ENCODE measurements at places on chromosomes 16 and 17.

DNA sequence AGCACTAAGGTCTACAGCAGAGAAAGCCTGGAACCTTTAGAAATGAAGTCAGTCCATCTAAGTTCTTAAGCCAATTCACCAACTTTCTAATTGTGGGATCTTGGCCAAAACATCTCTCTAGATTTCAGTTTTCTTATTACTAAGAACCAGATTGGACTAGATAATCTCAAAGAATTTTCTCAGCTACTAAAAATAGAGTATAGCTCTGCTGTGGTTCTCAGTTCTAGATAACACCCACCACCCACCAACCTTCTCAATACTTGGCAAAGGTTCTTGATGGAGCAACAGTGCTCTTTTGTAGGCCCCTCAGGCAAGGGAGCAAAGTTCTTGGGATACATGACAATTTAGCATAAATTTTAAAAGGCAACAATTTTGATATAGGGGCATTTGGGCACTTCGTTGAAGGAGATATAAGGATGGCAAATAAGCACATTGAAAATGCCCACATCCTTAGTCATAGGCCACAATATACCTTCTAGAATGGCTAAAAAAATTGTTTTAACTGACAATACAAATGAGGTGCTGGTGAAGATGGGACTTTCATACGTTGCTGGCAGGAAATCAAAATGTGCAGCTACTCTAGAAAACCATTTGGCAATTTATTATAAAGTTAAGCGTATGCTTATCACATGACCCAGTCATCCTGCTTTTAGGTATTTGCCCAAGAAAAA lies 74.4 kb upstream of the TMEM132E start:
- DNase-seq = no peak

- no peak for DNase-seq
These were observed at the start of gene HSPB9 for GRCh38 chr17:42122371-42123303. HSPB9 (plus strand) TSS chr17:42122804; CDS start chr17:42122851, 47 bp downstream.

DNA sequence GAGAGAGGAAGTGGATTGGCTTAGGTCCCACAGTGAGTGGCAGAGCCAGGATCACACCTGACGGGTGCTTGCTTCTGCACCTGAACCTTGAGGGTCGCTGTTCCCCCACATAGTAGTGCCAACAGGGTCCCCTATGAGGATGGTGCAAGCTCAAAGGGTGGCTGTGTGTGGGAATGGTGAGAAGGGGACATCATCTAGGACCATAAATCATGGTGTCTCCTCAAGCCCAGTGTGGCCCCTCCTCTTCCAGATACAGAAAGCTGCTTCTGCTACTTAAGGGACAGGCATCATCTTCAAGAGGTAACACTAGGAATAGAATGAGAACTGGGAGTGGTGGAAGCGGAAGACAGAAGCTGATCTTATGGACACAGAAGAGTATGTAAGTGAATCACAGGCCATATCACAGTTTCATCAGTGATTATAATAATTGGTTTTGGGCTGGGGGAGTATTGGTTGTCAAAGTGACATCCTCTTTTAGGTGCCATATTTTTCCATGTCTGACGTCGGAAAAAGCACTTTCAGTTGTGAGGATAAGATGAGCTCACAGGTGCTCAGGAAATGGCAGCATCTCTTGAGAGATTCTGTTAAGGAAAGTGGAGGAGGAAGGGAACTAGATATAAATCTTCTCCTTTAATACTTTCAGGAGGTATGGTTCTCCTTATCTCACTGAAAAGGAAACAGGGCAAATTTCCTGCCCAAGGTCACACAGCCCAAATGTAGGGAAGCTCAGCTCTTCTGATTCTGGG lies 83.2 kb upstream of the HNF1B start:
- DNase-seq = no peak

- DNase-seq = no peak
These were observed 69.9 kb upstream of the CDH5 start for GRCh38 chr16:66296591-66296990.

DNA sequence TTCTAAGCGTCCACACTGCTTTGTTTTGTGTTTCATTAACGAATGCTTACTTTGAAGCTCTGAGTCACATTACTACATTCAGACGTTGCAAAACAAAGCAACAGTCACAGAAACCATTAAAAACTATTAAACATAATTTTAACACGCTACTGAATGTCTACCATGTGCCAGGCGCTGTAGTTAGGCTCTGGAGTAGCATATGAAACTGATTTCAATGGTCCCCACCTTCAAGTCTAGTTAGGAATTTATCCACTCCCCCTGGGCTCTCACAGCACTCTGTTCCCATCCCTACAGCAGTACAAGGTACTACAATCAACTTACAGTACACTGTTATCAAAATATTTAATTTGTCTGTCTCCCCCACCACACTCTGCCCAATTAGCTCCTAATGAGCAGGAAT lies 631 bp downstream of the UTP6 start:
- no peak for DNase-seq

- DNase-seq = no peak
These were observed 87.0 kb downstream of the DNAH17 start for GRCh38 chr17:78490156-78490555.

GRCh38 chr16:57736419-57737351 lies 1.1 kb downstream of the KATNB1 start:
- DNase-seq = peak; percentile 54

GRCh38 chr16:84448444-84448843 lies 56.0 kb downstream of the MEAK7 start:
- no peak for DNase-seq

DNA sequence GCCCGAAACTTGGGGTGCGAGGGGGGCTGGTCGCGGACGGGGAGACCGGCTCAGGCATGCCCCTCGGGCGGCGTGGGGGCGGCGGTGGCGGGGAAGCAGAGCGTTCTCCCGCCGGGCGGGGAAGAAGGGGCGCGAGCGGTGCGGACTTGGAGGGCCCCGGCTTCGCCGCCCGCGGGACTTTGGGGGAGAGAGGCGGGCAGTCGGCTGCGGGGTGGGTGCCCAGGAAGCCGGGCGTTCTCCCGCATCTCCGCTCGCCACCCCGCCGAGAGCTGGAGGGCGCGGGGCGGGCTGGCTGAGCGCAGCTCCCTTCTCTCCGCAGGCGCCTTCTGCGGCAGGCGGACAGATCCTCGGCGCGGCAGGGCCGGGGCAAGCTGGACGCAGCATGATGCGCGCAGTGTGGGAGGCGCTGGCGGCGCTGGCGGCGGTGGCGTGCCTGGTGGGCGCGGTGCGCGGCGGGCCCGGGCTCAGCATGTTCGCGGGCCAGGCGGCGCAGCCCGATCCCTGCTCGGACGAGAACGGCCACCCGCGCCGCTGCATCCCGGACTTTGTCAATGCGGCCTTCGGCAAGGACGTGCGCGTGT lies 772 bp downstream of the NTN1 start:
- DNase-seq = no peak

GRCh38 chr17:38403491-38403890 lies 24.8 kb upstream of the ARHGAP23 start:
- no peak for DNase-seq

DNA sequence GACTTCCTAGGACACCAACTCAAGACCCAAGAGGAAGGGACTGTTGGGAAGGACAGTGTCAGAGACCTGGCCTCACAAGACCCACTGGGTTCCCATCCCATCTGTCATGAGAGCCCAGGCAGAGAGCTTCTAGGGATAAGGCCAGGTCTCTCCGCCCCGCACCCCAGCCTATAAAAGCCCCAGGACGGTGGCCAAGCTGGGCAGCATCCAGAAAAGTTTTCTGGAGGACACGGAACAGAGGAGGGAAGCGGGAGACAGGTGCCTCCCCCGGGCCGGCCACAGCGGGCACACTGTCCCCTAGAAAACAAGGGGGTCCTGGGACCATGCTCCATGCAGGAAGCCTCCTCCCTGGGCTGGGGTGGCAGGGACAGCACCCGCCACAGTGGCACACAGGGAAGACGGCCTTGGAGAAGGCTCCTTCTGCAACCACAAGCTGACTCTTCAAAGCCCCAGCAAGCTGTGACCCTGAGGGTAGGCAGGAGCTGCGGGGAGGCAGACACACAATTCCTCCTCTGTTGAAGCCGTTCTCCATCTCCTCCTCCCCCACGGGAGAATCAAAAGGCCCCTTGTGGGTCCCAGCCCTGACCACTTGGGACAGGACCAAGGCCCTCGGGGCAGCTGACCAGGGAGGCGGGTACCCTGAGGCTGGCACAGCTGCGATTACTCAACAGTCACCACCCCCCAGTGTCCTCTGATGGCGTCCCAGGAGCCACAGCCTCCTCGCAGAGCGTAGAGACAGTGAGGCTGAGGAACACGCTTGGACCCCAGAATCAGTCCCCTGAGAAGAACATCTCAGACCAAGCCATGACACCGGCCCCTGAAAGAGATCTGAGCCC lies 26.1 kb downstream of the TRPV3 start:
- peak; percentile 86 for DNase-seq

DNA sequence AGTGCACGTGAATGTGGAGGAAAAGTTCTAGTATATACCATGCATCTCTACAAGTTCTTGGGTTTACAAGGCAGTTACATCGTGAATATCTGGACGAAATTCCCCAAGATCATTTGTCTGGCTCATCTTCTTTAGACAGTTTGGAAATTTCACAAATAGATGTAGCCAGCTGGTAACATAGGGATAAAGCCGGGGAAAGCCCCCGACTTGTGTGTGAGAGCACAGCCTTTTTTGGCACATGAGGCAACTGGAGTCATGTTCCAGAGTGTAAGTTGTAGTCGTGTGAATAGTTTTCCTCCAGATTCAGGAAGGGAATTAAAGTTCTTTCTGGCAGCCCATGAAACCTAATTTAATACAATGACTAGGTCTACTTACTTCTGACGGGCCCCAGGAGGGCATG lies 62.3 kb downstream of the MARCHF10 start:
- DNase-seq = no peak

DNA sequence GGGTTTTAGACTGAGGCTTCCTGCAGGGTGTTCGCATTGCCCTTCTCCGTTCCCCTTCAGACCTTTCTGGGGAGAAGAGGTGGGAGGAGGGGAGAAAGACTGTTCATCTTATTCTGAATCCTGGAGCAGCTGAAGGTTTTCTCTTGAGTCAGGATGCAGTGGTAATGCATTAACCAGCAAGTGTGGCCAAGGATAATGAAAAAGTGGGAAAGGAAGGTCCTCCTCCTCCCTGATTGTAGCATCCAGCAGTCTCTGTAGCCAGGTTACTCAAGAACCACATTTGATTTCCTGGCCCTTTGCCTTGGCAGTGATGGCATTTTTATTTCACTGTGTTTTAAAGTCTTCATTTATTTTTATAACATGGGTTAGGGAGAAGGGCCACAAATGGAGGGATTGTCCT lies 59.1 kb downstream of the CYLD start:
- no peak for DNase-seq

DNA sequence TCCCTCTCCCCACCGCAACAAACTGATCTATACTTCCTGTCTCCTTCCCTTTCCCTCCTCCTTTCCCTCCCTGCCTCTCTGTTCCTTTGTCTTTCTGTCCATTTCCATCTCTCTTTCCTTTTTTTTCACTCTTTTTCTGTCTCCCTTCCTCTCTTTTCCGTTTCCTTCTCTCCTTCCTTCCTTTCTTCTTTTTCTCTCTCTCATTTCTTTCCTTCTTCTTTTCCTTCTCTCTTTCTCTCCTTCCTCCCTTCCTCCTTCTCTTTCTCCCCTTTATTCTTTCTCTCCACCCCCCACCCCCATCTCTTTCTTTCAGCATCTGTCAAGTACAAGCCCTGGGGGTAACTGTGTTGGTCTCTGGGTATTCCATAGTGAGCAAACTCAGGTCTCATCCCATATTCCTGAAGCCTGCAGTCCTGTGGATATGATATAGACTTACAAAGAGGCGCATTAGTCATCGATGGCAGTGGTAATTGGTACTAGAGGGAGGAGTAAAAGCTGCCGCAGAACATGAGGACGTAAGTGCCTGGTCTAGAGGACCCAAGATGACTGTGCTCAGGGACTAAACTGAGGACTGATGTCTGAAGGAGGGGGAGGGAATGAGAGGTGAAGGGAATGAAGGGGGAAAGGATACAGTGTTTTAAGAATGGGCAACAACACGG lies 50.4 kb downstream of the VAT1L start:
- DNase-seq = no peak

DNA sequence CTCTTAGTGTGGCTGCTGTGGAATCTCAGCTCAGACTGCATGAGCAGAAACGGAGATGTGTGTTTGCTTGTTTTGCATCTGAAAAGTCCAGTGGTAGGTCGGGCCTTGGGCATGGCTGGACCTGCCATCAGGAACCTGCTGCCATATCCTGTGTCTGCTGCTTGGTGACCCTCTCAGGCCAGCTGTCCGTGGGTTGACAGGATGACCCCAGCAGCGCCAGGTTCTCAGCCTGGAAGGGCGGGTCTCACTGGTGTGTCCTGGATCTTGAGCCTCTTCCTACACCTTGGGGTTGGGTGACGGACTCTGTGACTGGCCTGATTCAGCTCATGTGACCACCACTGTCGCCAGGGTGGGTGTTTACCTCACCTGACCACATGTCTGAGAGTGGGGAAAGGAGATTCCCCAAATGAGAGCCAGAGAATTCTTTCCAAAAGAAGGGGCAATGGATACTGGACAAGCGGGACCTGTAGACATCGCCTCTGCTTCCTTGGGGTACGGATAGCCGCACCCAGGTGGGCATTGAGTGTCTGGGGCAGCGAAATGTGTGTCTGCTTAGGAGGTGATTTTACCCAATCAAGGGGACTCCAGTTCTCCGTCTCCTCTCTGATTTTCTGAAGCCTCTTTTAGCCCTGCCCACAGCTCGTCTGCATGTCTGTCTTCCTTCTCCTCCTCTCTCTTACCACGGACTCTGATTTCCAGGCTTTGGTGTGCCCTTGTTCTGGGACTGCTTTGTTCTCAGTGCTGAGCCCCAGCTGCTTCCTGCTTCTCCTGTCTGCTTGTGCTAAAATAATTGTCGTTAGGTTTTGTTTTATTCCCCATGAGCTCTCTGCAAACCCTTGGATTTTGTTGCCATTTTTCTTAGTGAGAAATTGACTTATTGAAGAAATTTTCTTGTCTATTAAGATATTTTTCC lies 399.7 kb downstream of the CPPED1 start:
- no peak for DNase-seq

DNA sequence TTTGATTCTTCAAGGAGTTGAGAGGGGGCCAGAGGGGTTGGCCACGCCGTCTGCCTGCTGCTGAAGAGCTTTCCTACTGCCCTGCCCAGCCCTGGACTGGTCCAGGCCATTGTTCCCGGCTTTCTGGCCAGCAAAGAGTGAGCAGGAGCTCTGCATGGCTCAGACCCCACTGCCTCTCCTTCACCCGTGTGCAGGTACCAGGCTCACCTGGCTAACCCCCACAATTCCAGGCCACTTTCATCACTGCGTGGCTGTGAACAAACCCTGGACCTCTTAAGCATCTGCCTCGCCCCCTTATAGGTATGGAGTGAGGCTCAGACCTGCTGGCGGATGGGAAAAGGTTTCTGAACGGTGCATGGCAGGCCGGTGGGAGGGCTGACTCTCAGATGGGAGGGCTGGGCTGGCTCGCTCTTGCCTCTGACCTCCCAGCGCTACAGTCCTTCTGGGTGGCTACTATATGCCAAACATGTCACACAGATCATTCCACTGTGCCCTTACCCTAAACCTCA lies 8.9 kb downstream of the ZNF319 start:
- no peak for DNase-seq

- no peak for DNase-seq
These were observed 152.7 kb upstream of the ERCC4 start for GRCh38 chr16:13767215-13767614.

- DNase-seq = no peak
These were observed 383.0 kb downstream of the MAF start for GRCh38 chr16:79217375-79218011.
